ENCODE measurements at places on chromosomes 6 and 20.

- DNase-seq, result no peak
These were observed 86.6 kb downstream of the RNF144B start for GRCh38 chr6:18473755-18474154.

GRCh38 chr20:32675223-32675975 is 1.7 kb upstream of the C20orf203 start:
- DNase-seq, result no peak

- no peak for DNase-seq
These were observed 62.4 kb downstream of the TMEM242 start for GRCh38 chr6:157260735-157261410.

DNA sequence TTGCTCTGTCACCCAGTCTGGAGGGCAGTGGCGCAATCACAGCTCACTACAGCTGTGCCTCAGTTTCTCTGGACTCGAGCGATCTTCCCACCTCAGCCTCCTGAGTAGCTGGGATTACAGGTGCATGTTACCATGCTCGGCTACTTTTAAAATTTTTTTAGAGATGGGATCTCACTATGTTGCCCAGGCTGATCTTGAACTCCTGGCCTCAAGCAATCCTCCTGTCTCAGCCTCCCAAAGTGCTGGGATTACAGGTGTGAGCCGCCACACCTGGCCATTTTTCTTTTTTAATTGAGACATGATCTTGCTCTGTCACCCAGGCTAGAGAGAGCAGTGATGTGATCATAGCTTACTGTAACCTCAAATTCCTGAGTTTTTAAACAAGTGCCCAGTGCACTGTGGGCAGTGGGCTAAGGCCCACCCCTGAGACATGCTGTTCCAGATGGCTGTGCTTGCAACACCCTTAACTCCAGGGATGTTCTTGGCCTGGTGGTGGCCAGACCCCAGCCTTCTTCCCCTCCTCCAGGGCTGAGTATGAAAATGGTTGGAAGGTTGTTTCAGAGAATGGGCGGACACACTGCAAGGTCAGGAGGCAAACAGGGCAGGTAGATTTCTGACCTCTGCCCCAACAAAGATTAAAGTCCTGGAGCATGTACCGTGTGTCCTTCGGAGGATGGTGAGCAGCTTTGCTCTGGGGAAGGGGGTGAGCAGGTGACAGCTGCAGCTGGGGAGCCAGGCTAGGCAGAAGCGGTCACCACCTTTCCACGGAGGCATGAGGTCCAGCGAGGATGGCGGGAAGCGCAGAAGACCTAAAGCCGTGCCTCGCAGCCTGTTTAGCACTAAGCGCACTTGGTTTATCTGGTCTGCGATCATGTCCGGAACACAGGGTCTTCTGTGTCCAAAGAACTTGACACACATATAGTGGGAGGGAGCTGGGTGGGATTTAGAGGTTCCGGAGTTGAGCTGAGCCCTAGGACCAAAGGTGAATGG is 1.4 kb upstream of the FAM83C start:
- DNase-seq, result no peak

DNA sequence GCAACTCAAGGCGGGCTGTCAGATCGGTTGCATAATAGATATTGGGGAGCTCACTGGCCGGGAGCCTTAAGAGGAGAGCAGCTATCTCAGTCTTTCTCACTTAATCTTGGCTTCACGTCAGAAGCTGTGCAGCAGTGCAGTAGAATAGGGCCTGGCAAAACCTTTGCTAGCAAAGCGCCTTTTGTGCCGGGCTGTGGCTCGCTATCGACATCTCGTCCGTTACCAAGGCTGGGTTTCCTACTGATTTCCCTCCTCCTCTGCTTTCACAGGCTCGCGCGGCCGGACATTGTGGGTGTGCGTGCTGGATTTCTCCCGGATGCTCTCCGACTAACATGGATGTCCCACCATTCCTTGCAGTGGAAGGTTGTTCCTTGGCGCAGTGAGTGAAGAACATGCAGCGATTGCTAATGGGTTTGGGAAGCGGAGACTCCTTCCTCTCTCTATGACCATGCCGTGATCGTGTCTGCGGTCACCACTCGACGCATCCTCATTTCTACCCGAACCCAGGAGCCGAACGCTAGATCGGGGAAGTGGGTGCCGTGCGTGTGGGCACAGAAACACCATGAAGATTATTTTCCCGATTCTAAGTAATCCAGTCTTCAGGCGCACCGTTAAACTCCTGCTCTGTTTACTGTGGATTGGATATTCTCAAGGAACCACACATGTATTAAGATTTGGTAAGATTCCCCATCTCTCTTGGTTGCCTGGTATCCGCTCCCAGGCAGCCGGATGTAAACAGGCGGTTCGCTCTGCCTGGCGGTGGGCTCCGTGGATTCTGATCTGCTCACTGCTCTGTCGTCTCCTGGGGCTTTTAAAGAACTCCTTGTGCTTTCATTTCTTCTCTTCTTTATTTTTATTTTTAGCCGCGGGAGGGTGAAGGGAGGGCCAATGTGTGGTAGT is 5.5 kb downstream of the GRIK2 start:
- DNase-seq, result no peak

All from T-helper 2 cell treated with Interferon-gamma antibody and Interleukin-4, amounts not matched to agents 5 μg/mL and 100 μg/mL, for 36 hours (primary cell).